ENCODE measurements at places on chromosomes 7 and 10.

GRCh38 chr10:31095677-31096560 is 64.3 kb upstream of the ZNF438 start:
- DNase-seq: no peak
- no peaks in the 10 kb centered on the region for H3K27me3 ChIP-seq
- no peaks in the 10 kb centered on the region for H3K36me3 ChIP-seq

DNA sequence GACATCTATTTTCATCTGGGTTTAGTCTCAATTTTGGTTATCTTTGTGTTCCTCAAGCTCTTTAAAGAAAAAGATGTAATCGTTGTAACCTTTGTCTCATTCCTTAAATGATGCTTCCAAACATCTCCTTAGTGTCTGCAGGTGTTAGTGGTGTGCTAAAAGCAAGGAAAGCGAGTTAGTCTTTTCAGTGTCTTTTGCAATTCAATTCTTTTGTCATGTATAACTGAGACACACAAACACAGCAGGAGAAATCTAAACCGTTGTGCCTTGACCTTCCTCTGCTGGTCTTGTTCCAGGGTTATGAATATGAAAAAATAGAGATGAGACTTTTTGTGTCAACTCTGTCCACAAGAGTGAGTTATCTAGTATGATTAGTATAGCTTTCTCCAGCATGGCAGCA is 40.7 kb downstream of the PIK3CG start:
- no peaks in the 10 kb centered on the region for H3K36me3 ChIP-seq
- H3K4me3 ChIP-seq: no peak overlapping the region
- H3K27me3 ChIP-seq: no peaks in the 10 kb centered on the region
- no peaks in the 10 kb centered on the region for H3K4me1 ChIP-seq

DNA sequence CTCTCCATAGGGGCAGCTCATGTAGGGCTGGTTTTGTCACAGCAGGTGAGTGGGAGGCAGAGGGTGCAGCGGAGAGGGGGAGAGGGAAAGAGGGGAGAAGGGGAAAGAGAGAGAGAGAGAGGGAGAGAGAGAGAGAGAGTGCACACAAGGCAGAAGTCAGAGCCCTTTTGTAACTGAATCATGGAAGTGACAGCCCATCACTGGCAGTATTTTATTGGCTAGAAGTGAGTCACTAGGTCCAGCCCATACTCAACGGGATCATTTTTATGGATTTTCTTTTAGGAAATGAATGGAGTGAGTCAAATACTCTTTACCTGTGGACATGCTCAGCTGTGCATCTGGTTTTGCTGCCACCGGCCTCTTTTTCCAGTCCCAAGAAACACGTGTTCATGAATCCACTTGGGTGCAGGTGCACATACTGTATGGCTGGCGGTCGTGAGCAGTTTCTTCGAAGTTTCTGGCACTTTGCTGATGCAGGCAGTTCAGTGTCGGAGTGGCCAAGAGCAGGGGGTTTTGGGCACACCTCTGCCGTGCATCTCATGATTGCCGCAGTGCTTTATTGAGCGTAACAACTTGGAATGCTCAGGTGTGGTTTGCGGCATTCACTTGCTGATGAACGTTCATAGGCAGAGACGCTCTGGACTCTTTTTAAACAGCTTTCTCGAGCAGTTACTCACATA is 40.3 kb downstream of the DOCK1 start:
- H3K27ac ChIP-seq: no peak overlapping the region
- H3K4me3 ChIP-seq: no peak overlapping the region
- H3K4me1 ChIP-seq: peaks cover 9% of the 10 kb centered on the region
- H3K27me3 ChIP-seq: no peaks in the 10 kb centered on the region
- DNase-seq: no peak

DNA sequence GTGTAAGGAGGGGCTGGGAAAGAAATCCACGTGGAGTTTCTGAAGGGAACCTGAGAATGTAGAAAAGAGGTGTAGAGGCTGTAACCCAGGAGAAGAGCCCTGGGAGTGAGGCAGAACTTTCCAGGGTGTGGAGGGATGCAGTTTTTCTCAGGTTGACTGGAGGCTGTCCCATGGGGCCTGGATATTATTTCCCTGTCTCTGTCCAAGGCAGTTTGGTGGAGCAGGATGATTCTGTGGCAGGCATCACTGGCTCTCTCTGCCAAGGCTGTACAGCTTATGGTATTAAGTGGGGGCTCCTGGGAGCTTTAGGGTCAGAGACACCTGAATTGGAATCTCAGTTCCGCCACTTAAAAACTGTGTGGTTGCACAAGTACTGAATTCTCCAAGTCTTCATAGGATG is 81.6 kb downstream of the CHN2 start:
- H3K36me3 ChIP-seq: no peaks in the 10 kb centered on the region
- no peak for DNase-seq
- H3K4me1 ChIP-seq: no peaks in the 10 kb centered on the region
- H3K27me3 ChIP-seq: no peaks in the 10 kb centered on the region

GRCh38 chr7:10537764-10538163 is 435.9 kb upstream of the PHF14 start:
- no peak overlapping the region for H3K4me3 ChIP-seq
- DNase-seq: no peak

All from sigmoid colon (tissue), 7 donors.